ENCODE measurements at places on chromosomes 3 and 15.
A peak's percentile ranks its signal among the peaks of the same experiment; 100 is the strongest.

GRCh38 chr15:25862472-25863110 lies 536 bp downstream of the ATP10A start:
- no peak for DNase-seq

GRCh38 chr3:107769882-107770281 lies 247.1 kb downstream of the BBX start:
- DNase-seq: no peak

DNA sequence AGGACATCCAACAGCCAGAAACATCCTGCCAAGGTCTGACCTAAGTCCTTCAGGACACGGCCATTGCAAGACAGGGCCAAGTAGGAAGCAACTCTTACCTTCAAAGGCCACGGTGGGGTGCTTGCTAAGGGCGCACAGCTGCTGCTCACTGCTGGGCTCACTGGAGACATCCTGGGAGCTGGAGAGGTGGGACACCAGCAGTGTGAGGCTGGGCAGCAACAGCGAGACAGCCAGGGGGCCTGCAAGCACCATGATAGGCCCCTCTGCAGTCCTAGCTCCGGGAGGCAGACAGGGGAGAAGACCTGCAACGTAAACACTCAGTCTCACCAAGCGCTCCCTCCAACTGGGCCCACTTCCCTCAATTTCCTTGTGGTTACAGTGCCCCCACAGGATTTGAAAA lies 79.2 kb downstream of the SEMA5B start:
- DNase-seq: no peak

- no peak for DNase-seq
Measured at GRCh38 chr3:182139627-182140357, 428.1 kb downstream of the SOX2 start.

DNA sequence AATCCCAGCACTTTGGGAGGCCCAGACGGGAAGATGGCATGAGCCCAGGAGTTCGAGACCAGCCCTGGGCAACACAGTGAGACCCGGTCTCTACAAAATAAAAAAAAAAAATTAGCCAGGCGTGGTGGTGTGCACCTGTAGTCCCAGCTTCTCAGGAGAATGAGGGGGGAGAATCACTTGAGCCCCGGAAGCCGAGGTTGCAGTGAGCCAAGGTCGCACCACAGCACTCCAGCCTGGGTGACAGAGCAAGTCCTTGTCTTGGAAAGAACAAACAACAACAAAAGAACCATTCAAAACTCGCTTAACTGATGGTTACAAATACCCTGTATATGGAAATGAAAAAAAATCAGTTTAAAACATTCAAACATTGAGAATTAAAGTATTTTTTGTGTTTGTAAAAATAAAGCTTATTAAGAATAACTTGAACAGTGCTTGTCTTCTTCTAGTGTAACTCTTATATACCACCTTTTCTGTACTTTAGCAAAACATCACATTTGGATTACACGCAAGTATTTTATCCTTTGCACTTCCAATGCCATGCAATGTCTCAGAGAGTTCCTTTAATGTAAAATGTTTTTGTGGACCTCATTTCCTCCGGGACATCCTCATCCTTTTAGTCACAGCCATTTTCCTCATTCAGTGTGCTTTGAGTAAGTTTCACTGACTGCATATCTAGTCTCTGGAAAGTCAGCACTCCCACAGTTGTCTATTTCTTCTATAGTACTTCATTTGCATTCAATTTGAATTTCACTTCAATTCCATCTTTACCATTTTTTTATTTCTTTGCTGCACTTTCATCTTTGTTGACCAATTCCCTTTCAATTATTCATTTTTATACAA lies 113.0 kb upstream of the GOLGA8J start:
- no peak for DNase-seq

- no peak for DNase-seq
Measured at GRCh38 chr3:157104928-157105652, 54.9 kb downstream of the CCNL1 start.

- DNase-seq: no peak
Measured at GRCh38 chr3:119293105-119293870, 895 bp upstream of the ARHGAP31 start.

GRCh38 chr15:100484443-100484842 lies 44.3 kb downstream of the CERS3 start:
- DNase-seq: no peak

DNA sequence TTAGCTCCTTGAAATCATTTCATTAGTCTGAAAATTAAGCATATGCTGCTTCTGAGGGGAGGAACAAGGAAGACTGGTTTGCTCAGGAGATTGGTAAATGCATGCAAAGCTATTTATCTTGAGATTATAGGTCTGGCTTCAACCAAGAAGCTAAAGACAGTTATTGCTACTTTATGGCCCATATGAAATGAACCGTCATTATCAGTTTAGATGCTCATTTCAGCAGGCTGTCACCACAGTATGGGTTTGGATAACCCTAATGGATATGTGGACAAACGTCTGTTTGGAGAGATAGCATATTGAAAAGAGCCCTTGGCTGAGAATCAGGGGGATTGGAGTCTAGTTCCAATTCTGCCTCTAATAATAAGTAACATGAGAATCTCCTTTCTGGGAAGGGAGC lies 922.6 kb downstream of the TUSC7 start:
- DNase-seq: no peak

GRCh38 chr3:136544532-136544931 lies 207.6 kb downstream of the STAG1 start:
- no peak for DNase-seq

- no peak for DNase-seq
Measured at GRCh38 chr3:52070724-52071621, 14.6 kb upstream of the DUSP7 start.

- DNase-seq: no peak
Measured at GRCh38 chr3:194598771-194599557, 34.3 kb downstream of the TMEM44 start.

DNA sequence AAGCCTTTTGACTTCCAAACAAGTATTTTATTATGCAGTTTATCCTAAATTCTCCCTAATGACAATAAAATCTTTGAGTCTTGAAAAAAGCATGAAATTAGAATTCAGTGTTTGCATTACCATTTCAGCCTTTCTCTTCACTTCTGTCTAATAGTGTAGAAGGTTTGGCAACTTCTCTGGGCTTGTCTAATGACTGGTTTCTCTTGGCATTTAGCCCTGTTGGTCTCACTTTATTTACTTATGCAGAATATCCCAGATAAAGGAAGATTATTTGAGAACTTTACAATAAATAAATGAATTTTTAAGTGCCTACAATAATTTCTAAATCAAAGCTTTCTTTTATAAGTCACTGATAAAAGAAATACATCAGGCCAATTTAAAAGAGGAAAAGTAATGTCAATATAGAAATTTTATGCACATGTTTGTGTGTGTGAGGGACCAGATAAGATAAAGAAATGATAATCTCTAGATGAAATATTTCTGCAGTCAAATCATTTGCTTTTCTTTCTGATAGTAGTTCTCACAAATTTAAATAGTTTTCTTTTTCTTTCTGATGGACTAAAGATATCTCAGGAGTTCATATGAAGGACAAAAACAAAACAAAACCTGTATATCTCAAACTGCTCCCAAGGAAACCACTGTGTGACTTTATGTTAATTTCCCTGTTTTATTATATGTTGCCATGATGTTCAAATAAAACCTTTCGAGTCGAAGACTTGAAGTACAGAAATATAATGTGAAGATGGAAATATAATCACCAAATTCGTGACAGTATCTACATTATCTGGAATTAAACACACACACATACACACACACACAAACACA lies 533.1 kb upstream of the CBLB start:
- no peak for DNase-seq

GRCh38 chr3:86814918-86815655 lies 175.9 kb downstream of the VGLL3 start:
- DNase-seq: no peak

DNA sequence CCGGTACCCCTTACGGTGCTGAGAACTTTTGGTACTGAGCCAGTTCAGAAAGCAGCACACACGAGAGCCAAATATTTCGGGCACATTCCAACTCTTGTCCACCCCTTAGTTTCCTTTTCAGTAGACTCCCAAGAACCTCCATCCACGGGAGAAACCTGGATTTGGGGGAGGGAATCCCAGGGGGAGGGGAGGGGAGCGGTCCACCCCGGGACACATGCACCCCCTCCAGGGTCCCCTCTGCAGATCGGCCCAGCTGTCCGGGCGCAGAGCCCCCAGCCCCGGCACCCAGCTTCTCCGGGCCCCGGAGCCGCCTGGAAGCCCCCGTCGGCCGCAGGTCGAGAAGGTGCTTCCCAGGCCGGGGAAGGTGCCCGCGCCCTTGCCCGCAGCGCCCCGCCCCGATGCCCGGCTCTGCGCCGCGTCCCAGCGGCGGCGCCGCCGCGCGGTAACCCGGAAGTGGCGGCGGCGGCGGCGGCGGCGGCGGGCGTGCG lies 455 bp upstream of the ABHD17C start:
- peak; percentile 45 for DNase-seq

- no peak for DNase-seq
Measured at GRCh38 chr3:169998668-169999131, 32.1 kb downstream of the SEC62 start.

All from glutamatergic neuron (in vitro differentiated cells).